T follicular helper cell (primary cell): ENCODE measurements at places on chromosomes 5 and 9.

- no peak for DNase-seq
These were observed 75.4 kb downstream of the PRR16 start for GRCh38 chr5:120539471-120539870.

DNA sequence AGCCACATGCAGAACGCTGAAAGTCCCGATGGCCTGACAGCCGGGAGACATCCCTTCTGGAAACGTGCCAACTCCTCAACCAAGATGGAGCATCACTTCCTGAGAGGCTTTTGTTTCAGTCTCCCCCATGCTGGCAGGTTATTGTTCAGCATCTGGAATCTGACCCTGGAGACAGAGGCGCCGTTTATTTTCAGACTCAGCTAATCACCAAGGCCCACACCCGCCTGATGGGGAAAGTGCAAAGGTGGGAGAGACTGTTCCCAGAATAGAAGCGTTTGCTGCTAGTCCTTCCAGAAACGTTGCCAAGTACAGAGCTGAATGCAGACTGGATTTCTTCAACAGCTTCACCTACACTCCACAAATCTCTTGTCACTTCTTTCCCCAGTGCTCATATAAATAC, 41.8 kb upstream of the S1PR3 start:
- no peak for DNase-seq

DNA sequence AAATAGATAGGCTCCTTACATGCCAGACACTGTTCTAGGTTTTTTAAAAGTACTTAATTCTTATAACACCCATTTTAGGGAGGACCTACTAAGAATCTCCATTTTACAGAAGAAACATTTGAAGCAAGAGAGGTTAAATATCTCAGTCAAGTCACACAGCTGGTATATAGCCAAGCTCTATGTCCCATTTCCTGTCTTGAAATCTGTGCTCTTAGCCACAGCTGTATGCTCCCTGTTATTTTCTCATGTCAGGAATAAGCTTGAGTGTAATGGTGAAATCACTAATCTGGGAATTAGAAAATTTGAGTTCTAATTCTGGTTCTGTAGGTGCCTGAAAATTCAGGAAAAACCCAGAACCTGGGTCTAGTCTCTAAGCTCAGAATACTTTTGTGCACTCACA, 208.7 kb downstream of the BRINP1 start:
- DNase-seq, result no peak

DNA sequence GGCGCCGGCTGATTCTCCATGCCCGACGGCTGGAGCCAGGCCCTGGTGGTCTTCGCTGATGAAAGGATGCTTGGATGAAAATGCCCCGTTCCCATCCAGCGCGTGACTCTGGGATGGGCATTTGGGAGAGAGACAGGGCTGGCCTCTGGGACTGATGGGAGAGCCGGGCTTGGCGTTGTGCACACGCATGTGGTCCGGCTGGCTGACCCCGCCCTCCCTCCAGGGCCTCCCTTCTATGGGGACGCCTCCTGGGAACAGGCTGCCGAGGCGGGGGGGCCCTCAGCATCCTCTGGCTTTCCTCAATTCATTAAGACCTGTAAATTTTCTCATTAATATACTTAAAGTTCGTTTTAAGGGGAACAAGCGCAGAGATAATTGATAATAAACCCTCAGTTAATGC, 36.8 kb downstream of the UNC5A start:
- no peak for DNase-seq
